KBM-7 (cell line): ENCODE measurements at places on chromosomes 1 and 21.

GRCh38 chr1:107405236-107405635 lies 264.4 kb downstream of the NTNG1 start:
- no peak for DNase-seq

DNA sequence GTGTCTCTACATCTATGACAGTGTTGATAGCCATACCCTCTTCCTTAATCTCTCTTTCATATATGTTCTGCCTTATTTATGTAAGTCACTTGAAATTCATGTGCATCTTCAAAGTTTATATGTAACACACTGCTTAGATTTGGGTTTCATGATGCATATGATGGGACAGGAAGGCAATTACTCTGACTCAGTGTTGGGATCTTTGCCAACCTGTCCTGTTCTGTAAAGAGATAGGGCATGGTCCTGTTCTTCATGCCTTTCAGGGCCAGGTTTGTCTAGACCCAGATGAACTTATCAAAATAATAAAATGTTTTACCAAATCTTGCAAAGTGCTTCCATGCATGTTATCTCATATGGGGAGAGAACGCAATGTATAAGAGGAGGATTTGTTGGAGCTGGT lies 69.5 kb downstream of the TMPRSS15 start:
- DNase-seq, result no peak

DNA sequence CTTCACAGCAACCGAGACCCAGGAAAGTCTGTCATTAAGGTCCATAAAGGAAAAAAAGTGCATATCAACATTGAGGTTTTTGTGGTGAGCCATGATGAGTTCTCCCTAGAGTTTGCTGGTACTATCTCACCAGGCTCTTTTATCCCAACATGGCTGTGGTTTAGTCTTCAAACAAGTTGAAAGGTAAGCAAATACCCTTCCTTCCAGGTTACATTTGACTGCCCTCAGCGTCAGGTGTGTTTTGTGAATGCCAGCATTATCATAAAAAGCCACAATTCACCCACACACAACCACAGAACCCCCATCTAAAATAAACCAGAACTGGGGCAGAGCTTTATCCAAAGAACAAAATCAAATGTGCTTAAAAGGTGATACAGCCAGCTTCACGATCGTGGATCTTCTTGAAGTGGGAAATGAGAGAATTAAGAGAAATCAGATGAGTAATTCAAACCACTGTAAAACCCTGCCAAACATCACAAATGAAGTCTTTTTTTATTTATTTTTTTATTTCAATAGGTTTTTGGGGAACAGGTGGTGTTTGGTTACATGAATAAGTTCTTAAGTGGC lies 64.7 kb downstream of the SETD4 start:
- no peak for DNase-seq

DNA sequence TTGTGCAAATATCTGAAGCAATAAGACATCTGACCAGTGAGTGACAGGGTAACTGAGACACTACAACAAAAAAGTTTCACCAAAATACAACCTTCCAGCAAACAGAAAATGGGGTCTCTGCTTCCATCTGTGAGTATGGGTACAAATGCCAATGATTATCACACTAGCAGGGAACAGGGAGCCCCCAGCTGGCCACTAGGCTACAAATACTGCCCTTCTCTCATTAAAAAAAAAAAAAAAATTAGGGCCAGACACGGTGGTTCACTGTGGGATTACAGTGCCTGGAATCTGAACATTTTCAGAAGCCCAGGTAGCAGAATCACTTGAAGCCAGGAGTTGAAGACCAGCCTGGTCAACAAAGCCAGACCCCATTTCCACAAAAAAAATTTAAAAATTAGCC lies 48.4 kb upstream of the EDARADD start:
- peak; percentile 62 for DNase-seq

DNA sequence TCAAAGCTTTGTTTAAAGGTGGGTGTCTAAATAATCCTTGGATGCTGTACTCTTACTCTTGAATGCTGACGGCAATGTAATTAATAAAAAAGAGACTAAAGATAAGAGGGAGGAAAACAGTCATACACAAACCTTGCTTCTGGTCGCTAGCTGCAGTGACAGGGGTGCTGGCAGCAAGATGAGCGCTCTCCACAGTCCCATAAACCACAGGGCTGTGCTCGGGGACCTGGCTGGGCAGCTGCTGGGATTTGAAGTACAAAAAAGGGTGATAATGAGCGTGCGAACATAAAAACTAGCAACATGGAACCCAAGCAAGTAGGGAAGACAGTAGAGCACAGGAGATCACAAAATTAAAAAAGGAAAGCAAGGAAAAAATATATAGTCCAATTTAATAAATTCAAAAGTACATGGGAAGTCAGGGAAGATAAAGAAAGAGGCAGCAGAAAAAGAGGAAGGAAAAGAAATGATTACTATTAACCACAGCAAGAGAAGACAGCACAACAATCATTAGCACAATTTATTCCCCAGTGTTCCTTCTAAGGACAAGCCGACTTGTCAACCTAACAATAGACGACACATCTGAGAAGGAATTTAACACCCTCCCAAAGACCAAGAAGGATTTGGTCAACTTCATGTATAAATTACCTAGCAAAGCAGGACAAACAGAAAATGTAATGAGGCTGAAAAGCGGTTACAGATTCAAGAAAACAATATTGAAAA lies 162.9 kb upstream of the HP1BP3 start:
- peak; percentile 51 for DNase-seq

GRCh38 chr1:203660069-203660468 lies 33.4 kb downstream of the ATP2B4 start:
- DNase-seq, result no peak

- DNase-seq, result no peak
These were observed 127.2 kb downstream of the CACHD1 start for GRCh38 chr1:64597113-64597512.

GRCh38 chr1:171898941-171899340 lies 57.6 kb downstream of the DNM3 start:
- no peak for DNase-seq

GRCh38 chr1:111778541-111779051 lies 22.9 kb downstream of the DDX20 start:
- no peak for DNase-seq

GRCh38 chr1:46466477-46467182 lies 23.0 kb upstream of the DMBX1 start:
- DNase-seq, result peak; percentile 20

DNA sequence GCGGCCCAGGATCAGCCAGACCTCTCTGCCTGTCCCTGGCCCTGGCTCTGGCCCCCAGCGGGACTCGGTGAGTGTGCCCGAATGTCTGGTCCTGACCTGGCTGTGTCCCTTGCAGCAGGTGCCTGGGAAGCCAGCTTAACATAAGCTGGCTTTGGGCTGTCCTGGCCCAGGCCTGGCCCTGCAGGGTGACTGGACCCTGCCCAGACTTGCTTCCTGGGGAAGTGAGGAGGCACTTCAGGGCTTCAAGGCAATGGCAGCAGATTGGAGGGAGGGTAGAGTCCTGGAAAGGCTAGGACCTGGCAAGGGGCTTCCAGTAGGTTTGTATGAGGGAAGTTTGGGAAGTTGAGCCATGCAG lies 16.4 kb downstream of the RPS6KA1 start:
- no peak for DNase-seq

- DNase-seq, result no peak
These were observed 213.7 kb upstream of the VAMP3 start for GRCh38 chr1:7557301-7557891.

DNA sequence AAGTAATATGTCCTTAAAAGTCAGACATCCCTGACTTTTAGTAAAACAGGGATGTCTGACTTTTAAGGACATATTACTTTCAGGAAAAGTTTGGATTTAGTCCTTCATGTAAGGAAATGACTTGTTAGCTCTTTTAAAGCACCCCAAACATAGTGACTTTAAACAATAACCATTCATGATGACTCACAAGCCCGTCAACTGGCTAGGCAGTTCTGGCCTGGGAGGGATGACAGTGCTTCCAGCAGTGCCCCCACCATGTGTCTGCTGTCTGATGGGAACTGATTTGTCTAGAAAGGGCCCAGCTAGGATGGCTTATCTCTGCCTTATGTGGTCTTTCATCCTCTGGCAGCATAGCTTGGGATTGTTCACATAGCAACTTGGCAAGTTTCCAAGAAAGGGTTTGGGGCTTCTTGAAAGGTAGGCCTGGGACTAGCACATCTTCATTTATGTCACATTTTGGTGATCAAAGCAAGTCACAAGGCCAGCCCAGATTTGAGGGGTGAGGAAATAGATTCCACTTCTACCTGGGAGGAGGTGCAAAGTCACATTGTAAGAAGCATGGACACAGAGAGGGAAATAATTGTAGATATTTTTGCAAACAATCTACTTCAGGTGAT lies 143.5 kb downstream of the C1orf94 start:
- DNase-seq, result no peak

DNA sequence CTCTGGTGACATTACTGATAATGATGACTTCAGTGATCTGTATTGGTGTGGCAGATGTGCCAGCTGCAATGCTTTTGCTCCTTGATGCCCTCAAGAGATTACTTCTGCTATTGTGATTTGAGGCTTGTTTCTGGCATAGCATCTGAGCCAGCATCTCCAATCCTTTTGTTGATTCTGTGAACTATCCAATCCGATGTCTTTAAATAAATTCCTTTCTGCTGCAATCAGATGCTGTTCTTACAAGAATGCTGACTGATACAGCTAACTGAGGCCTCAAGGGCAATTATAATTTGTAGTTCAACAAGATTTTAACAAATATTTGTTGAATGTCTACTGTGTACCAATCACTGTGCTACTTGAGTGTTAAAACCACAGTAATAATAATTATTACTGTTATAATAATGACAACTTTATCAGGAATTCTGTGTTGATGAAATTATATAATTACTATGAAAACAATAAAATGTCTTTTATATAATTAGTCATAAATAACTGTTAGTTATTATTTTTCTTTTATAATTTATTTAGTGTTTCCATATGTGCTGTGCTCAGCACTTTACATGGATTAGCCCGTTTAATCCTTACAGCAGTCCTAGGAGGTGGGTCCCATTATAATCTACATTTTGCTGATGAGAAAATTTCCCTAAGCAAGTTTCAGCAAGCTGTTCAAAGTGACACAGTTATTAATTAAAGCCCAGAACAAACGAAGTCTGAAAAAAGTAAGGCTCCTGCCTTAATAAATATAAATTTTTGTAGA lies 308.2 kb downstream of the BRINP3 start:
- no peak for DNase-seq

GRCh38 chr1:53207726-53208125 lies 11.1 kb downstream of the CPT2 start:
- no peak for DNase-seq

DNA sequence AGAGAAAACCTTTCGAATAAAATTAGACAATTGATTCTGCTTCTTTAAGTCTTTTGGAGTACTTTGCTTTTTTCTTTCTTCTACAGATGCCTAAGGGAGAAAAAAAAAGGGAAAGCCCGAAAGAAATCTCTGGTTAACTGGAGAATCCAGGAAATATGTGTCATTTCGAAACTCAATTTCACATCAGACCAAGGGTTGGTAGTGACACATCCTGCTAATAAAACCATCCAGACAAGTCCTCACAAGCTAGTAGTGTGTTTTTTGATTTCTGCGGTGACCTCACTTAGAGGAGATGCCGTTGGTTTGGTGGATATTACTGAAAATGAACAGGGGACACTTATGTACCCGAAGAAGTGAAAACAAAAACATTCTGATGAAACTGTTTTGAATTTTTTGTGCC lies 726.5 kb upstream of the ADAMTS5 start:
- DNase-seq, result no peak

- no peak for DNase-seq
These were observed 118.4 kb upstream of the NR5A2 start for GRCh38 chr1:199909137-199909536.

- no peak for DNase-seq
These were observed 5.2 kb upstream of the OTUD7B start for GRCh38 chr1:150015651-150016131.

GRCh38 chr1:110677526-110677925 lies 2.8 kb upstream of the KCNA3 start:
- no peak for DNase-seq

- DNase-seq, result no peak
These were observed 484.1 kb upstream of the USP24 start for GRCh38 chr1:55699228-55699627.

DNA sequence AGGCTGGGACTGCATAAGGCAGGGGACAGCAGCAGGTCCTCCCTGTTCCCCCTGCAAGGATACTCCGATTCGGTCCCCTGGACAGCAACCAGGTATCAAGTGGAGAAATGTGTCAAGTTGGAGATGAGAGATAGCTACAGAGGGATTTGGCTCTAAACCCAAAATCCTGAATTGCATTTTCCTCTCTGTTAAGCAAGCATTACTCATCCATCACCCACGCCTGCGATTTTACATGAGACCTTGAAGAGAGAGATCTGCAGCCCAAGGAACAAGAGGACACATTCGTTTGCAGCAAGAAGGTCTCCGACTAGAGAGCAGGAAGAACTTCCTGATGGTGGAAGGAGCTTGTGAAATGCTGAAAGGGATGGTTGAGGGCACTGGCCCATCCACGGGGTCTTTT lies 21.9 kb downstream of the SYT2 start:
- DNase-seq, result no peak

- DNase-seq, result no peak
These were observed 472.9 kb downstream of the MATN1 start for GRCh38 chr1:30250338-30250983.

DNA sequence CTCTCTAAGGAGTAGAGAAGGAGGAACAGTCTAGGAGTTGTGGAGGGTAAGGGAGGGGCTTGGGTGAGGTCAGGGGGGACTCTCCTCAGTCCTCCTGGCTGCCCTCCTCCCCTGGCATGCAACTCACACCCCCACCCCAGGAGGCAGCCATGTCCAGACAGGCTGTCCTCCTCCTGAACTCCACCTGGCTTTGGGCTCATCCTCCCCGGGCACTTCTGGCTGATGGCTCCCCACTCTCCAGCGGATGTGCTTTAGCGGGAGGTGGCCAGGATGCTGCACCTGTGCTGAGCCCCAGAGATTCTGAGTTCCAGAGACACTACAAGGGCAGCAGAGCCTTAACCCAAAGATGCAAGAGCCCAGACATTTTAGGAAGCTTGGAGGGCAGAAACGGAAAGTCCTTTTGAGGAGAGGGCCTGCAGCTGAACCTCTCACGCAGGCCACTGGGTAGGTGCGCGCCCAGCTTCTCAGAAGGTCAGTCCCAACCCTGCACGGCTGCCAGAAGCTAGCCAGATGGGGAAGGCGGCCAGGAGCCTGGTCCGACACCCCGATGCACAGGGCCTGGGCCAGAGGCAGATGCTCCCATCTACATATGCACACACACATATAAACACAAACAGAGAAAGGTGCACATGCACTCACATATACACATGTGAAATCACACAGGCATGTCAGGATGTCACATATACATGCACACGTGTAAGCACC lies 83.4 kb downstream of the PDE9A start:
- no peak for DNase-seq

- DNase-seq, result no peak
These were observed 10.3 kb upstream of the S100A10 start for GRCh38 chr1:152003846-152004442.
